ENCODE measurements at places on chromosomes 5 and 9.

DNA sequence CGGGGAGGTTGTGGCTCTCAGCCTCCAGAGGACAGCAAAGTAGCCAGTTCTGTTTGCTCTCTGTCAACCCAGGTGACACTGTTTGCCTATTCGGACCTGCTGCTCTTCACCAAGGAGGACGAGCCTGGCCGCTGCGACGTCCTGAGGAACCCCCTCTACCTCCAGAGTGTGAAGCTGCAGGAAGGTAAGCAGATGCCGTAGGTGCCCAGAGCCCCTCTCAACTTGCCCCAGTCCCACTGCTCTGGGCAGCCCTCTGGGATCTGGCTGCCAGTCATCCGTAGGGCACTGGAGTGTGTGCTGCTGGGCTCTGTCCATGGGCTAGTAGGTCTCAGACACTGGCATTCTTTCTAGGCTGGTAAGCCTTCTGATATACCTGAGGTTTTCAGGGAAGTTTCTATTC, 59.3 kb downstream of the RGS3 start:
- DNase-seq = no peak

DNA sequence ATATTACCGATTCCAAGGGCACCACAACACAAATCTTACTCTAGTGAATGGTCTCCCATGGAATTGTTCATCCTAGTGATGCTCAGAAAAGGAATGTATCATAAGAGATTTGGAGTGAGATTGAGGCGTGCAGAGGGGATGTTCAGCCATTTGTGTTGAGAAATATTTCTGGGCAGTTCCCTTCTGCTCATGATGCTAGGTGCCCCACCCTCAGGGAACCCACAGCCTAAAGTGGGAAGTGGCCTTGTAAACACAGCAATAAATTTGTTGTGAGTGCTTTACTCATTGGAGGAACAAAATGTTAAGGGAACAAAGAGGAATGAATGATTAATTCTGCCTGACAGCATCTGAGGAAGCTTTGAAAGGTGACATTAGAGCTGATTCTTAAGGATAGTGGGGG, 129.9 kb downstream of the TLE4 start:
- DNase-seq = no peak

- no peak for DNase-seq
Measured at GRCh38 chr5:149719666-149720065, 10.4 kb upstream of the PPARGC1B start.

DNA sequence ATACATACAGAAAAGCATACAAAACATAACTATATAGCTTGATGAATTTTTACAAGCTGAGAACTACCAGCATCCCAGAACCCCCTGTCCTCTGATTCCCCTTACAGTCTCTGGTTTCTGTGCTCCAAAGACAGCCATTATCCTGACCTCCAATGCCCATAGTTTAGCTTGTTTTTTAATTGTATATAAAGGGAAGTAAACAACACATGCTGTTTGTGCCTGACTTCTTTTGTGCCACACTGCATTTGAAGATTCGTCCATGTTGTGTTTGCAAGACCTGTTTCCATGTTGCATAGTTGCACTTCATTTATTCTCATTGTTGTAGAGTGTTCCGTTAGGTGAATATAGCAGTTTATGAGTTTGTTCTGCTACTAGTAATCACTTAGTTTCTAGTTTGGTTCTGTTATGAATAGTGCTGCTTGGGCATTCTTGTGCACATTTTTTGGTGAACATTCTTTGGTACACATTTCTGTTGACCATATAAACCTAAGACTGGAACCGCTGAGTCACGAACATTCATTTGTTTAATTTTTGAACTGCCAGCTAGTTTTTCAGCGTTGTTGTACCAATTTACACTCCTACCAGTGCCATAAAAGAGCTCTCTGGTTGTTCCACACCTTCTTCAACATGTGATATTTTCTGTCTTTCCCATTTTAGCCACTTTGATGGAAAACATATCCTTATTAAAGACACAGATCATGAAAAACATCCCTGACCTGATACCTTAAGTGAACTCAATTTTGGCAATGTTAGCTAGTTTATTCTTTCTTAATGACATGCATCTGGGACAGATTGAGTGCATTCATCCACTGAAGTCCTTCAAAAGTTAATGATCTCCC, 78.1 kb upstream of the ANXA1 start:
- DNase-seq = no peak

- no peak for DNase-seq
Measured at GRCh38 chr9:68509689-68510088, 31.0 kb downstream of the TMEM252 start.

GRCh38 chr9:16543686-16544085, 326.8 kb downstream of the BNC2 start:
- DNase-seq = no peak

DNA sequence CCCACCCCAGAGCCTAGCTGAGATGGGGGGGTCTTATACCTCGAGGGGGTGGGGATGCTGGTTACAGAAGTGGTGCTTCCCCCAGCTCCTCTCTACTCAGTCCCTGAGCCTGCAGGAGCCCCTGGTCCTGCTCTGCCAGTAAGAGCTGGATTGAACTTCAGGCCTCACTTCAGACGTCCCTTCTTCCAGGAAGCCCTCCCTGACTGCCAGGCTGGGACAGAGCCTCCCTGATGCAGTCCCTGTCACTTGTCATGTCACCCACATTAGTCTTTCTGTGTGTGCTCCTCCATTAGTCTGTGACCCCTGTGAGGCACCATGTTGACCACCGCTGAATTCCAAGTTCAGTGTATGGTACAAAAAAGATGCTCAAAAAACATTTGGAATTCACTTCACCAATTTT, 78.7 kb upstream of the ASS1 start:
- DNase-seq = no peak

DNA sequence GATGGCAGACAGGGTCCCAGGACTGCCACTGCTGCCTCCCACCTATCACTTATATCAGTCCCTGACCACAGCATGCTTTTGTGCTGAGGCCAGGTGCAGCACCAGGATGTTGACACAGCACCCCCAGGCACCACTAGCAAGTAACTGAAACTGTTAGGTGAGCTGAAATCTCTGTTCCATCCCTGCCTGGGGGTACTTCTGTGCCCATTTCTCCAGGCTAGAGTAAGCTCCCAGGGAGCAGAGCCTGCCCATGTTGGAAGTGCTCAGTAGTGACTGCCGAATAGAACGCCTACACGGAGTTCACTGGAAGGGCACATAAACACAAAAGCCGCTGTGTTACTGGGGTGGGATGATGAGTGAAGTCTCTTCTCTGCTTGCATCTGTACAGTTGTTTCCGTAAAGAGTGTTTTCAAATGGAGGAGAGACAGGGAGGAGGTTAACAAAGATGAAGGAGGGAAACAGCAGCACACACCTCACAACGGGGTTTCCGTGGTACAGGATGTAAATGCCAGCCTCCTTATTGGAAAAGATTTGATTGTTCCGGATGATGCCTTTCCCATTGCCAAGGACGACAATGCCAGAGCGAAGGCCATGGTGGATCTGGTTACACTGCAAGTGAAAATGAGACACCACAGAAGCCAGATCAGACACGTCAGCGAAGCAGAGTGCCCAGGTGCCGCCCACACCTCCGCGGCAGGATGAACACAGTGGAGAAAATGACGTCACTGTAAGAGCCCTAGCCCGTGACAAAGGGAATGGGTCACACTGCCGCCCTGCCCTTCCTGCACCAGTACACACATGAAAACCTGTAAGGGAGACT, 43.1 kb downstream of the POLR1E start:
- DNase-seq = no peak

GRCh38 chr5:116076496-116076895, 8.3 kb upstream of the COMMD10 start:
- no peak for DNase-seq

DNA sequence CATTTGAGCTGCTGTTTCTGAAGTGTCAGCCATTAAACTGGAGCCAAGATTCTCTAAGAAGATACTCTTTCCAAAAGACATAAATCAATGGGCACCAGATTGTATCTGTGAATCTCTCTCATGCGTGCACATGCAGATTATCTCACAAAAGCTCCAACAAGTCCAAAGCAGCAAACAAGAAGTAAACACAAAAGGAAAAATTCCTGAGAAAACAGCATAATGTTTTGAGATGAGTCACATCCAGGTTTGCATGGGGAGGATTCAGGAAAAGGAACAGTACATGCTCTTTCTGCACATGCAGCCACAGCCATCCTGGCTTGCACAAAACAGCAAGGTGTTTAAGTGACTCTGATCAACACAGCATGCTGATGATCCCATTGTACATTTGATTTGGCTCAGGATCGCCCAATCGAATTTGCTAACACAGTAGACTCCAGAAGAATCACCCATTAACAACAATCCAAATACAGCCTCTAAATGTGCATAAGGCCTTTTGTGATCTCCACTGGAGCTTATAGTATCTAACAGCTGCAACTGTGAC, 143.1 kb downstream of the ELAVL2 start:
- no peak for DNase-seq

- peak; percentile 63 for DNase-seq
Measured at GRCh38 chr9:127523312-127523851, 72.1 kb downstream of the LRSAM1 start.

DNA sequence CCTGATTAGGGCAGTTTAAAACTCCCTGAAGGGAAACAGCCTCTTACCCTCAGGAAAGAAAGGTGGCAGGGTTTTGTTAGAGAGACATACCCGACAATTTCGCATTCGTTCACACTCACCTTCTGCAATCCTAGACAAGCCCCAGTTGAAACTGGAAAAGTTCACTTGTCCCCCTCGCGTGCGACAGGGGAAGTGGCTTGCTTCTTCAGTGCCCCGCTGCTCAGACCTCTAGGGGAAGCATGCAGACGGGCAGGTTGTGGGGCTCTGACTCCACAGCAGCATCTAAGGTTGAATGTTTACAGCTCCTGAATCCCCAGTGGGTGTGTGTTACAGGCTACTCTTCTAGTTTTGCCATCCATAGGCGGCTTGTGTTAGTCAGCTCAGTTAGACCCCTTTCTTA, 575.7 kb upstream of the ACO1 start:
- DNase-seq = no peak

DNA sequence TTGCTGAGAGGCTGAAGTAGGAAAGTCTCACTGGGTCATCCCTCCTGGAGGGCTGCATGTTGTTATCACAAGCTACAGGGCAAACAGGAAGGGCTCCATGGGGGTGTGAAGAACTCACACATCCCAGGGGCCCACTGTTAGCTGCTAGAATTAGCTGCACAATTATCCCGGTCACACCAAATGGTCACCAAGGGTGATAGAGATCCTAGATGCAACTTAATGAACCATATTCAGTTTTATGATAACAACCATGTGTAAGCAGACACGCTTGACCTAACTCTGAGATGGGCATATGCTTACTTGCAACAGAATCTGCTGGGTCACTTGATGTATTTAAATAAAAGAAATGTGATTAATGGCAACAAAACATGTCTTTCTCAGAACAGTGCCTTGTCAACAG, 143.5 kb upstream of the C6 start:
- no peak for DNase-seq

DNA sequence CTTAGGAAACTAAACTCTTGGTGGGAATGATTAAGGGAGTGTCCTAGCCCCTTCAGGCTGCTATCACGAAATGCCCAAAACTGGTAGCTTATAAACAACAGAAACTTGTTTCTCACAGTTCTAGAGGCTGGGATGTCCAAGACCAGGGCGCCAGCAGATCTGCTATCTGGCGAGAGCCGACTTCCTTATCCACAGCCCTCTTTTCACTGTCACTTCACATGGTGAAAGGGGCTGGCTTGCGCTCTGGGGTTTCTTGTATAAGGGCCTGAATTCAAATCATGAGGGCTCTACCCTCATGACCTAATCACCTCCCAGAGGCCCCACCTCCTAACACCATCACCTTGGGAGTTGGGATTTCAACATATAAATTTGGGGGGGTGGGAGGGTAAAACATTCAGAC, 49.1 kb downstream of the IPPK start:
- DNase-seq = no peak

- no peak for DNase-seq
Measured at GRCh38 chr5:64653766-64654560, 36.3 kb upstream of the SHISAL2B start.

DNA sequence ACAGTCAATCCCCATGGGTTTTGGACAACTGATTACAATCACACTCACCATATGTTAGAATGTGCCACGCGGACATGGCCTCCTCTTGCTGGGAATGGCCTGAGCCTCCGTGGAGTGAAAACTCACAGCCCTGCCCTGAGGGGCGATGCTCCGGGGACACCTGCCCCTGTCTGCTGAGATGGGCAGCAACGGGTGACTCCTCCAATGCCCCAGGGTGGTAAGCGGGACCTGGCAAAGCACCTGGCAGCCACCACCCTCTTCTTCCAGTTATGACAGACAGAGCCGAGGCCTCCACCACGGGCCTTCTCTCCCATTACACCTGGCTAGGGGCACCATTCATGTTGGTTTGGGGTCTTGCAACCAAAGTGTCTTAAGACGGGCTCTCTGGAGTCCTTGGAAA, 94.9 kb upstream of the COL5A1 start:
- DNase-seq = no peak

Data from erythroblast (primary cell).